ENCODE measurements at places on chromosomes 11 and 22.

DNA sequence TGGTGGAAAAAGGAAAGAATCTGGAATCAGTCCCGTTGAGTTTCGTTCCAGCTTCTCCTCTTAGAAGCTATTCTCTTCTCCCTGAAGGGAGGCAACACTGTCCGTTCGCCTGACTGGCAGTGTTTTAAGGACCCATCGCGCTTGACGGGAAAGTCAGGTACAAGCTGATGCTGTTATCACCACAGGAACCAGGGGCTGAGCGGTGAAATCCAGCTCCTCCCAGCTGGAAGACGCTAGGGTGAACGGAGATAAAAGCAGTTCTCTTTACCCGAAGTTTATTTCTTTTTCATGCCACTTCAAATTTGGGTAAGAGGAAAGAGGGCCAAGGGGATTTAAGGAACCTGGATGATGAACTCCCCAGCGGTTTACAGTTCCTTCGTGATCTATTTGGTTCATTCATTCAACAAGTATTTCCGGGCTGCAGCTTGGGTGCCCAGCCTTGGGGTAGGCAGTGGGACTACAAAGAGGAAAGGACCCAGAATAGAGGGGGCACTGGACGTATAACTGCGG, 551 bp upstream of the DEUP1 start:
- no peak for DNase-seq

- no peak for DNase-seq
Measured at GRCh38 chr11:45737056-45737455, 67.9 kb upstream of the SLC35C1 start.

DNA sequence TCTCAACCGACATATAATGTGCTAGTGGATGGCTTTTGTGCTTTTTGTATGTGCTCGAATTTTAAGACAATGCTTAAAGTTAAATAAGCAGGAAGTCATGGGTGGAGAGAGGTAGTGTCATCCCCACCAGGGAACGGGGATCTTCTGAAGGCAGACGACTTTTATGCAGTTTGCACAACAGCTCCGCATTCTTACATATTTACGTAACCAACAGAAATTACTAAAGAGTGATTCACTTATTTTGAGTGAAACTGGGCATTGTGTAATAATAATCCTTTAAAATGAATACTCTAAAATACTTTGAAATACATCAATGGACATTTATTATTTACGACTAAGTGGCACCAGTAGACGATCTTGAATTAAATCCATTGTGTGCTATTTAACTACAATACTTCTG, 305.1 kb downstream of the CNTN5 start:
- DNase-seq: no peak

GRCh38 chr11:57801183-57801485, 39.5 kb downstream of the CTNND1 start:
- DNase-seq: no peak

- DNase-seq: no peak
Measured at GRCh38 chr11:102810950-102811660, 13.1 kb upstream of the MMP1 start.

GRCh38 chr11:129503646-129504045, 128.0 kb downstream of the BARX2 start:
- no peak for DNase-seq

DNA sequence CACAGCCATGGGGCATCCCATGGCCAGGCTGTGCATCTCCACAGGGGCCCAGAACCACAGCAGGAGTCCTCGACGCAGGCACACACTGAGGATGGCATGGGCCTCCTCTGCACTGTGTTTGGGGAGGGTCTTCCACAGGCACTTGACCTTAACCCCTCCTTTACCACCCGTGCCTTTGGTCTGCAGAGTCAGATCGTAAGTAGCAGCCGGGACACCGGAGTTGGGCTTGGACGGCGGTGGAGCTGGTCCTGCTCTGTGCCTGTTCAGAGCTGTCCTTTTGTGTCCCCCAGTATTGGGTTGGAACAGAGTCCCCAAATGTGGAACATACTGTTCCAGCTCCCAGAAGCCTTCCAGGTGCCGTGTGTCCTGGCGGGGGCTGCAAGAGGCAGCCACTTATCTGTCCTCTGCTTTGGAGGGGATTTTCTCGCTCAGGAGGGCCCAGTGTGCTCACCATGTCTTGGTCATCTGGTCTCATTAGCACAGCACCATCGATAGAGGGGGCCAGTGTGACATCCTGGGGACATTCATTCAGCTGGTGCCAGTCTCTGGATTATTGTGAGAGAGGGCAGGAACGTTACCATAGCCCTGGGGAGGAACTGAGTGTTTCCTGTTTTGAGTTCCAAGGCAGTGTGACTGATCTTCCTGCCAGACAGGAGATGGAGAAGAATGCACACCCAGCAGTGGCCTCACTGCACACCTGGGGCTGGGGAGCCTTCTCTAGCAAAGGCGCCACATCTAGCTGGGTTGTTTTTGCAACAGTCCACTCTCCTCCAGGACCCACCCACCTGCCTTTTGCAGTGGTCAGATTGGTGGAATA, 12.4 kb downstream of the CRELD2 start:
- DNase-seq: peak; percentile 68

GRCh38 chr11:3044004-3044403, 13.2 kb downstream of the CARS1 start:
- no peak for DNase-seq

DNA sequence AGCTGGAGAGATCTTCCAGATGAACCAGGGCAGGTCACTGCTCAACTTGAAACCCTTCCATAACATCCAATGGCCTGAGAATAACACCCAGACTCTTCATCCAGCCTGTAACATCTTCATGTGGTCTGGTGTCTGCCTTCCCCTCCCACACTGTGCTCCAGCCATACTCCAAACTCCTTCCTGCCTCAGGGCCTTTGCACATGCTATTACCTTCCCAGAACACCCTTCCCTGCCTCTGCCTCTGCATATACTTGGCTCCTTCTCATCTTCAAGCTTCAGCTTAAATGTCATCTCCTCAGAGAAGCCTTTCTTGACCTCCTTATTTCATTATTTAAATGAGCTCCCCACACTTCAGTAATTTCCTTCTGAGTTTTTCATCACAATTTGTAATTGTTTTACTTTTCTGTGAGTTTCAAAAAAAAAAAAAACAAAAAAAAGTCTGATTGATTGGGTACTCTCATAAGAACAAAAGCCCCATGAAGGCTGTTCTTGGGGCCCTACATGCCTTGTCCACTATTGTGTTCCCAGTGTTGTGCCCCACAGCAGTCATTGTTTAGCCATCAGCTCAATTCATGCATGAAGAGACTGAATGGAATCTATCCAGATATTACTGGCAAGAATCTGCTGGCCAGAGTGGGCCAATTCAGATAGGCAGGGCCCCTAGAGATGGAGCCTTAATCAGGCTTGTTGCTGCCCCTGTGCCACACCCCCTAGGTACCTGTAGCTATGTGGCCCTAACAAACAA, 22.1 kb downstream of the LMO1 start:
- no peak for DNase-seq

GRCh38 chr11:85827748-85828639, 17.1 kb upstream of the SYTL2 start:
- DNase-seq: no peak

DNA sequence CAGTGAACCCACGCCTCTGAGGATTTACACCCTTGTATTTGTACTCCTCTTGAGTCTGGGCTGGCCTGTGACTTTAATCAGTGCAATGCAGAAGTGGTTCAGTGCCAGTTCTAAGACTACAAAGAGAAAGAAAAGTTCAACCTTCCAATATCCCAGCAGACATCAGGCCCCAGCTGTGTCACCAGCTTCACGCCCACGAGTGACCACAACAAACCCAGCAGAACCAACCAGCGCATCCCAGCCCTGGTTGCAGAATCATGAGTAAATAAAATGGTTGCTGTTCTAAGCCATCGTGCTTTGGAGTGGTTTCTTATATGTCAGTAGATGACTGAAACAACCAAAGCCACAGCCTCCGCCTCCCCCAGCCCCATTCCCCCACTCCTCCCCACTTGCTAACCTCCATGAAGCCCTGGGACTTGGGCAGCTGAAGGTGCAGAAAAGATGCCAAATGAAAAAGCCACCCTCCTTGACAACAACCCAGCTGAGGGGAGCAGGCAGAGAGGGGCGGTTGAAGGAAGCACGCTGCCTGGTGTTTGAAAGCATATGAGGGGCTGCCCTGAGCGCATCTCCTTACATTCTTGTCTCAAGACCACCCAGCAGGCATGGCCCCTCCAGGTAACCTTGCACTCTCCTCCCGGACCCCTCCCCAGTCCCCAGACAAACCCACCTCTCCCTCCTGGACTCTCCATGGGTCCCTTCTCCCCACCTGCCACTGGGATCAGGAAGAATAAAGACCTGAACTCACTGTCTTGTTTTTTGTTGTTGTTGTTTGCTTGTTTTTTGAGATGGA, 20.9 kb downstream of the TSKU start:
- DNase-seq: peak; percentile 83

DNA sequence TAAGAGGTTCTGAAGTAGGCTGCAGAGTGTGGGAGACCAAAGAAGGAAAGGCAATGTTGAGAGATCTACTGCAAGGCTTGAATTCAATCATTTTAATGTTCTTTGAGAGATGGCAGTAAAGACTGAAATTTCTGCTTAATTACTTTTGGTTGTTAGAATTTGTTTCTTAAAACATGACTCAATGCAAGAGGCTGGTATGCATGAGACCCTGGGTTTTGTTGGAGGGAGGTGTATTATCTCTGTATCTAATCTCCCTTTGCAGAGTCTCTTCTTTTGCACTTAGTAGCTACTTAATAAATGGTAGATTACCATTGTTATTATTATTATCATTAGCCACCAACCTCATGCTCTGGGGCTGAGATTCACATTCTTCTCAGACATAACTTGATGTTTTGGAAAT, 87.4 kb upstream of the DRD2 start:
- no peak for DNase-seq

- no peak for DNase-seq
Measured at GRCh38 chr11:73582653-73583052, 15.3 kb downstream of the FAM168A start.

- DNase-seq: no peak
Measured at GRCh38 chr11:64714666-64715065, 8.3 kb downstream of the NRXN2 start.

- DNase-seq: no peak
Measured at GRCh38 chr11:87493516-87493915, 455.8 kb downstream of the TMEM135 start.

- no peak for DNase-seq
Measured at GRCh38 chr11:16002942-16003341, 353.4 kb downstream of the SOX6 start.

DNA sequence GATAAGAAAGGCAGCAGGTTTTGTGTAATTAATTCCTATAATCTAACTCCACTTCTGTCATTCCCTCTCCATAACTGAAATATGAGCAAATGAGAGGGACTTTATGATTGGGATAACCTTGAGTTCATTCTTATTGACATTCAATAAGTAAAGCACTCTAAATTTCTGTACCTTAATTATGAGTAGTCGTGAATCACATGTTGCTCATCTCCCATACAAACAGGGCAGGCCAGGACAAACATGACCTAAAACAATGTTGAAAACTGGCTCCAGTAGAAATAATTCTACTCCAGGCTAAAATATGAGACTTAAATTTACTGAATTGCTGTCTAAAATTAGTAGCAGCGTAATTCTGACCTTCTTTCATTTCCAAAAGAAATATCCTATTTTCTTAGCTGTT, 505.4 kb downstream of the NELL1 start:
- no peak for DNase-seq

GRCh38 chr11:57641011-57641807, 8.5 kb downstream of the YPEL4 start:
- no peak for DNase-seq

DNA sequence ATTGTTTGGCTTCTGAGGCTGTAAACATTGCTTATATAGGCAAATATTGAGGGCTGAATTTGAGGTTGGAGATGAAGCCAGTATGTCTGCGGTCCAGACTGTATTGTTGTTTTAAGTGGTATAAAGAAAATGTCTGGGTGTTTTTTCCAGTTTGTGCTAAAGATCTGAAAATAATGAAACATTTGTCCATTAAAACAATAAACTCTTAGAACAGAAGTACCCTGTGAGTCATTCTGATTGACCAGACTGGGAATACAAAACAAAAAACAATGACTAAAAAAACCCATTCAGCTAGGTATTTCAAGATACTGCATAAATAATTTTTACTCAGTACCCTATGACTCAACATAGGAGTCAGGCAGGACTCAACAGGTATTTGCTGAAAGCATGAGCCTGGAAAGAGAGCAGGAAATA, 20.4 kb downstream of the ALKBH8 start:
- no peak for DNase-seq

DNA sequence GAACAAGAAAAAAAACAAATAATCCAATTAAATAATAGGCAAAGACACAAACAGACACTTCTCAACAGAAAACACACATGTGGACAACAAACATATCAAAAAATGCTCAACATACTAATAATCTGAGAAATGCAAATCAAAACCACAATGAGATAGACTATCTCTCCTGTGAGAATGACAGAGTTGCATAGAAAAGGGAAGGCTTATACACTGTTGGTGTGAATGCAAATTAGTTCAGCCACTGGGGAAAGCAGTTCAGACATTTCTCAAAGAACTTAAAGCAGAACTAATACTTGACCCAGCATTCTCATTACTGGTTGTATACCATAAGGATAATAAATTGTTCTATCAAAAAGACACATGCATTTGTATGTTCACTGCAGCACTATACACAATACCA, 637.8 kb upstream of the LUZP2 start:
- DNase-seq: no peak

DNA sequence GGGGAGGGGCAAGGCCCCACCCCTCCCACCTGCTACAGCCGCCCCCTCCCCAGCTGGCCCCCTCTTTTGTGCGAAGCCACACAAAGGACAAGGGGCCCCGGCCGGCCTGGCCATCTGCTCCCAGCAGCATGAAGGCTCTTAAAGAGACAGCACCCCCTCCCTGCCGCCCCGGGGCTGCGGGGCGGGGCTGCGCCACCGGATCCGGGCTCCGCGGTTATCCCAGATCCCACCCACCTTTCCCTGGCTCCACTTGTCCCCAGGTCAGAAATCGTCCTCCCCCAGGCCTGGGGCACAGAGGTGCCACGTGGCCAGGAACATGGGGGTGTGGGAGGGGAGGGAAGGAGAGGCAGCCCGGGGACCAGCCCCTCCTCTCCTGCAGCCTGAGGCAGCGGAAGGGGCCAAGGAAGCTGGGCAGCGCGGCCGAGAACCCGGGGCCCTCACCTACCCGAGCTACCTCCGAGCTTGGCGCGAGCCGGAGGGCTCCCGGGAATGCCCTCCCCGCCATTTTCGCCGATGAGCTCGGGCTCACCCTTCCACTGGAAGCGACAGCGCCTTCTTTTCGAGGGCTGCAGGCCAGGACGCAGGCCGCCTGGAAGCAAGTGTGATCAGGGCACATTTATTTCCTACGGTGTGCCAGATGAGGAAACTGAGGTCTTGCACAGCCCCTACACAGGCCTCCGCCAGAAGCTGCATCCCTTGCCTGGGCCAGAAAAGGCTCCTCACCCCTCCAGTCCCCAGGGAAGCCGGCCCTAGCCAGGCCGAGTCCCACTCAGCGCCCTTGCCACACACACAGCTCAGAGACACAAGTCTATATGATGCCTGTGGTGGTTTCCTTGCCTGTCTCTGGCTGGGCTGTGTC, 2.5 kb upstream of the RCOR2 start:
- DNase-seq: no peak

DNA sequence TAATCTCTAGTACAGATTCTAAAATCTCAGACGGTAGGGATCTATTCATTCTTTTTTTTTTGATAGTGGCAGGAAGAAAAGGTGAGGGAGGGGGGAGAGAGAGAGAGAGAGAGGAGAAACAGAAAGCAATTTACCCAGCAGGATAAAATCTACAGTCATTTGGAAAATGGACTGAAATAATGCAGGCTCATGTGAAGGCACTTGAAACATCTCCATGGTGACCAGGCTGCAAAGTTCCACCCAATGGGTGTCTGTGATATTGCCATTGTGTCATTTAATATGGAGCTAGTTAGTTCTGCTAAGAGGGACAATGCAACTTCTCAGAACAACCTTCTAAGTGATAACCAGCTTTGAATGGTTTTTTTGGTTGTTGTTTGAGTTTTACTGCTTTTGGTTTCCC, 165.2 kb upstream of the RAG2 start:
- no peak for DNase-seq

Data from activated T-cell treated with anti-CD3 and anti-CD28 coated beads, Interleukin-2, amount 50 U/mL, for 48 hours (primary cell).